ENCODE measurements at places on chromosomes 7 and 10.

DNA sequence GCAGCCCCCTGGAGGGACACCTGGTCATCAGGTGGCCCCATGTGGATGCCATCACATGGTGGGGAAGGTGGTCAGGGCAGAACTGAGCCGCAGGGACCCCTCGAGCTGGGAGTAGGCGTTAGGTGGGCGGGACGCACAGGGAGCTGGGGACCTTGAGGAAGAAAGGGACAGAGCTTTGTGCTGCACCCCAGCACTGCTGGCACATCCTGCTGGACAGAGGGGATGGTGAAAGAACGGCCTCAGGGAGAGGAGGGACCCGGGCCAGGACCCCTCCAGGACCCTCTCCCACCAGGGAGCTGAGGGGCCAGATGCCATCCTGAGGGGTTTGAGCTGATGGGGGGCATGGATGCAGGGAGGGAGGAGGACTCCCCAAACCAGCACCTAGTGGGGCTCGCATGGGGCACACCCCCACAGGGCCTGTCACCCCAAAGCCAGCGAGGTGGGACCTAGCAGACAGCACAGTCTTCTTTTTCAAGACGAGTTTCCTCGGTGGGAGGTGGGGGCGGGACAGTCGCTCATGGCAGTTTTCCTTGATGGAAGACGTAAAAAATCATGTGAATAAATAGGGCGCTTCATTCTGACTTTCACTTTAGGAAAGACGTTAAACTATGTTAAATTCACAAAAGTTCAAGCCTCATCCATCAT lies 43.3 kb downstream of the STK32C start:
- no peak for DNase-seq

DNA sequence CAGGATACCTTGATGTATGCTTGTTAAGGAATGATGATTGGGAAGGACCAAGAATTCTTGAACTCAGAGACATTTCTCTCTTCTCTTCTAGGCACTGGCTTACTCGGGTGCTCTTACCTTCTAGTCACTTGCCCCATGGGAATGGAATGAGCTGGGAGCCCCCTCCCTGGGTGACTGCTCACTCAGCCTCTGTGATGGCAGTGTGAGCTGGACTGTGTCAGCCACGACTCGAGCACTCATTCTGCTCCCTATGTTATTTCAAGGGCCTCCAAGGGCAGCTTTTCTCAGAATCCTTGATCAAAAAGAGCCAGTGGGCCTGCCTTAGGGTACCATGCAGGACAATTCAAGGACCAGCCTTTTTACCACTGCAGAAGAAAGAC lies 10.7 kb downstream of the ZDHHC16 start:
- DNase-seq, result no peak

DNA sequence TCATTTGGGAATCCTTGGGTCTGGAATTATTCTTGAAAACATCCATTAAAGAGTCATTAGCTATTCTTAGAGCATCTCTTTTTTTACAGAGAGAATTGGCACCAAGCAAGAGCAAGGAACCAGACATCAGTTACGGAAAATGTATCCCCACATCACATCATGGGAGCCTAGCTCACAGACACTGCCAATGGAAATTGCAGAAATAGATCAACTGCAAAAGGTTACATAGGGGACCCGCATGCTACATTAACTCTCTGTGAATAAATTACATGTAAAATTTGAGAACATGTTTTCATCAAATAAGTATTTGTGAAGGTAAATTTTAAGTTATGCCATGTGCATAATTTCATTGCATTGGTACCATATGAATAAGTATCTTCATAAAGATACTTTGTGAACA lies 224.8 kb downstream of the ZNF248 start:
- no peak for DNase-seq

- no peak for DNase-seq
These were observed 607.4 kb downstream of the CCSER2 start for GRCh38 chr10:84935772-84936171.

GRCh38 chr7:136036336-136036735 lies 59.2 kb upstream of the MTPN start:
- DNase-seq, result no peak

DNA sequence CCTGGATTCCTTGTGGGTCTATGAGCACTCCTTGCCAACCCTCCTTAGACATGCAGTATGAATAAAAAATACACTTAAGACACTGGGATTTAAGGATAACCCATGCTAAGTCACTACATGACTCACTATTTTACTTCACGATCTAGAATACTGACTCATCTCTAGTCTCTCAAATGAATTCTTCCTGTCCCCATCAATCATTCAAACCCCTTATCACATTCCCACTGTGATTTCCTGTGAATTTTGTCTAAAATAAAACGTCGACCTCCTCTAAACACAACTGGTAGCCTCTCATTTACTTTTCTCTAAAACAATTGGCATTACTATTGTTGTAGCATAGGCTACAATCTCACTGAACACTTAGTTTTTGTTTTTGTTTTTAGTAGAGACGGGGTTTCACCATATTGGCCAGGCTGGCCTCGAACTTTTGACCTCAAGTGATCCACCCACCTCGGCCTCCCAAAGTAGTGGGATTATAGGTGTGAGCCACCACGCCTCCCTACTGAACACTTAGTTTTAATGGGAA lies 3.9 kb upstream of the IQUB start:
- DNase-seq, result no peak

- DNase-seq, result peak; percentile 5
These were observed 7.9 kb upstream of the GSDME start for GRCh38 chr7:24764972-24765744.

GRCh38 chr7:82443036-82443546 lies 486 bp downstream of the CACNA2D1 start:
- peak; percentile 37 for DNase-seq

- DNase-seq, result no peak
These were observed 143.1 kb upstream of the STK17A start for GRCh38 chr7:43439631-43440401.

DNA sequence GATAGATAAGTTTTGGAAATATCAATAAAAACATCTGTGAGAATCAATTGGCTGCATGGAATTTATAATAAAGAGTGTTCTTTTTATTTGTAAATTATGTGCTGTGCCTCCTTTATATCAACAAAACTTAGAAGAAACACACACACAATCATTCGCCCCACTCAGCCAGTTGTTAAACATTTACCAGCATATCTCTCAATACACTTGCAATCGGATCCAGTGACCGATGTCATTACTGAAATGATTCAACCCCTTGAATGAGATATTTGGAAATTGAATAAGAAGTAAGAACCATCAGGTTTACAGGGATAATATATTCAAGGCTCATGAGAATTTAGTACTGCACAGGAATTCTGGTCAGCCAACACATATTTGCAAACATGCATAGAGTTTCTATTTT lies 35.6 kb downstream of the TAF3 start:
- DNase-seq, result no peak

GRCh38 chr7:2826771-2827170 lies 17.3 kb downstream of the GNA12 start:
- DNase-seq, result no peak

DNA sequence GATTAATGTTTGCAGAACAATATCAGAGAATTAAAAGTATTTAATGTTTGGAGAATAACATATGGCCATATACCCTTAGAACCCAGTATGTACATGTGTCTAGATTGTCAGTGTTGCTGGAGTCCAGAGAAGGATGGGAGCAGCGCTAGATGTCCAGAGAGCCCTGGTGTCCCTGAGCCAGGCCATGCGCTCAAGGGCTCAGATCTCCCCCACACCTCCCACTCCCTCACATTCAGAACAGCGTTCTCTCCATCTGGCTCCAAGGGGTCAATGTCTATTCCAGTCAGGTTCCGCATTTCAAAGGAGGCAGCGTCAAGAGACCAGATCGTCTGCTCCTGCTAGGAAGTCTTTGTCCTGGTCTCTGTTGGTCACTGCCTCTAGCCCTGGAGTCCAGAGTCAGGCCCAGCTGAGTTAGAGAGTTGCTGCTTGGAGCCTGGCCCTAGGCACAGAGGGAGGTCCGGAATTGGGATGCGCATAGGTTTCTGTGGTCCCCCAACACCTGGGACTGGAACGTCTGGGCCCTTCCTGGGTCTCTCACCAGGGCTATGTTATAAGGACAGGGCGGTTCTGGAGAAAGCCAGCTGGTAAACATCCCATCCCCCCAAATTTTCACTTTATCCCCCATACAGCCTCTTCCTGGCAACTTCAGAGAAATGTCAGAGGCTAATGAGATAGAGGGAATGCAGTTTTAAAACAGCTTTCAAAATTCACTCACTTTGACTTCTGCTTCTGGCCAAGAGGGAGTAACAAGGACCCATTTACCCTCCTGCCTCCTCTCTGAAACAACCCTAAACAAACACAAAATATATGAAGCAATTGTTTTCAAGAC lies 6.5 kb upstream of the WDR86 start:
- DNase-seq, result no peak

DNA sequence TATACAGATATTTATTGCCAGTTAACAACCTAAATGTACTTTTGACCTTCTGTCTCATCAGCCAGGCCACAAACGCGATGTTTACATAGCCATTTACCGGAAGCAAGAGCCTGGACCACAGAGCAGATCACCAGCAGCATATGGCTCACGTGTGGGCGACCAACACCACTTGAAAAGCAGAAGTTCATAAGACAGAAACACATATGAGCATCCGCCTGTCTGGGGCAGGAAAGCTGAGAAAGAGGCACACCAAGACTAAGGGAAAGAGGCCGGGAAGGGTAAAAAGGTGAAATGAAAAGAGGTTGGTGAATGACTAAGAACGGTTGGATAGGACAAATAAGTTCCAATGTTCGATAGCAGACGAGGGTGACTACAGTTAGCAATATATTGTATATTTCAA lies 1.3 kb downstream of the ABCB1 start:
- DNase-seq, result no peak

- no peak for DNase-seq
These were observed 29.1 kb downstream of the RHEB start for GRCh38 chr7:151490456-151491105.

DNA sequence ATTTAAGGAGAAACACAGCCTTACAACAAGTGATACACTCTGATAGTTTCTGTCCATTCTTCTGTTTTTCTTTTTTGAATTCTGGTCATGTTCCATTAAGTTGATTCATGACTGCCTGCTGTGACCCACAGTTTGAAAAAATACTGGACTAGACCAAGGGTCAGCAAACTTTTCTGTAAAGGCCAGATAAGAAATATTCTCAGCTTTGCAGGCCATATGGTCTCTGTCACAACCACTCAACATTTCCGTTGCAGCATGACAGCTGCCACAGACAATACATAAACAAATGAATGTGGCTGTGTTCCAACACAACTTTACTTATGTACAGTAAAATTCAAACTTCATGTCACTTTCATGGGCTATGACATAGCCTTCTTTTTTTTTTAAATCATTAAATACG lies 156.7 kb downstream of the PLXNA4 start:
- DNase-seq, result peak; percentile 52

DNA sequence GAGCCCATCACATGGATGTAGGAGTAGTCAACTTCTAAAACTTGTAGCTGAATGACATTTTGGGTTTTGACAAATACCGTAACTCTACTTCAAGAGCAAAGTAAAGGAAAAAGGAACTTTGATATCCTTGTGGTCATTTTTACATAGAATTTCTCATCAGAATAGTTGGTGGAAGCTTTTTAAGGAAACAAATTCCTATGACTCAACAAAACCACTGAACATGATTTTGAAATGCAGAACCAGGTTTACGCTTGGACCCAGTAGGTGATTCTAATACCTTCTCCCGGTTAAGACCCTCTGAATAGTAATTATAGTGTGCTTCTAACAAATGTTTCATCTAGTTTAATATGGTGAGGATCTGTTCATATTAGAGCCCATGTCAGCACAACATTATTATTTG lies 307.8 kb downstream of the GPR37 start:
- no peak for DNase-seq

GRCh38 chr10:43170491-43170890 lies 32.2 kb downstream of the CSGALNACT2 start:
- no peak for DNase-seq

- no peak for DNase-seq
These were observed 76.0 kb upstream of the CTTNBP2 start for GRCh38 chr7:117949232-117949631.

DNA sequence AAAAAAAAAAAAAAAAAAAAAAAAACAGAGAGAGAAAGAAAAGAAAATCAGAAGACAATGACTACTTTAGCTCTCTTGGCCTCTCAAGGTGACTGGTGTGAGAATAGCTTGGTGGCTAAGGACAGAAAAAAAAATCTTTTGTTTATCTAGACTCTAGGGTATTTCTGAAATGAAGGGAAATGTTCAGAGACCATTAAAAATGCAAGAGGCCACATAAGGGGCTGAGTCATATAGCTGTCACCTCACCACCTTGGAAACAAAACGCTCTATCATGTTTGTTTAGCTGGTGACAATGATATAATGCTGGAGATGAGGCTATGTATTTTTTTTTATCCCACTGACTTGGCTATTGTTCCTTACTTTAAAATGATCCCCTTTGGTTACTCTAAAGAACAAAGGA lies 287.0 kb upstream of the CDC14C start:
- no peak for DNase-seq

DNA sequence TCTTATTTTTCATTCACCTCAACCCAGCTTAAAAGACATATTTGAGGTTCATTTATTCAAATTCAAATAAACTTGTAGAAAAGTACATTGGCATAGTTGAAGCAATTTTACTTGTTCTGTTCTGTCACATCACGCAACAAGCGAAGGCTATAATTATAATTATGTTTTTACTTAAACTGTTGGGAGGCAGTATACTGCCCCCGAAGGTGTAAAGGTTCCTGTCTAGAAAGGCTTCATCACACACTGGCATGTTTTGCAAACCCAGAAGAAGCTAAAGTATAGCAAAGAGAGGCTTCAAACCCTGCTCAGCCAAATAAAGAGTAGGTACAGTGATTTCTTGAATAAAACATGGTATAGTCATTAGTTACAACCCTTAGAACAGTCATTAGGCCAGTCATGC lies 62.6 kb downstream of the CDCA7L start:
- DNase-seq, result no peak

GRCh38 chr10:43012578-43012977 lies 64.3 kb upstream of the RET start:
- DNase-seq, result no peak

GRCh38 chr7:135236727-135237126 lies 3.1 kb downstream of the STRA8 start:
- DNase-seq, result no peak

DNA sequence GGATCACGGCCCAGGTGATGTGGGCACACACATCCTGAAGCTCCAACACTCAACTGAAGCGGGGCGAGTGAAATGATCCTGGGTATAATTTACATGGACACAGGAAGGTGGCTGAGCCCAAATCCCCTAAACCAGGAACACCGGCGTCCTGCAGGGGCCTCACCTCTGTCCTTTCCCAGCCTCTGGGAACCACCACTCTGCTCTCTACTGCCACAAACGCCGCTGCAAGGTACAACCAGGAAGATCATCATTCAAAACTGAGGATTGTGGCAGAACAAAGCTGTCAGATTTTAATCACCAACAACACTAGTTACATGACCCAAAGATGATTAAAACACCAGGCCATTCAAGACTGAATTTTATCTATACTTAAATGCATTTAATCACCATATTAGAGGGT lies 104.0 kb downstream of the DIP2C start:
- DNase-seq, result no peak

- no peak for DNase-seq
These were observed 16.0 kb downstream of the IL6 start for GRCh38 chr7:22743014-22743413.
